ENCODE measurements at places on chromosomes 11 and 22.

GRCh38 chr22:45878901-45879551 lies 97.9 kb downstream of the WNT7B start:
- DNase-seq: no peak

GRCh38 chr11:76824980-76825725 lies 35.6 kb upstream of the ACER3 start:
- DNase-seq: peak; percentile 71

DNA sequence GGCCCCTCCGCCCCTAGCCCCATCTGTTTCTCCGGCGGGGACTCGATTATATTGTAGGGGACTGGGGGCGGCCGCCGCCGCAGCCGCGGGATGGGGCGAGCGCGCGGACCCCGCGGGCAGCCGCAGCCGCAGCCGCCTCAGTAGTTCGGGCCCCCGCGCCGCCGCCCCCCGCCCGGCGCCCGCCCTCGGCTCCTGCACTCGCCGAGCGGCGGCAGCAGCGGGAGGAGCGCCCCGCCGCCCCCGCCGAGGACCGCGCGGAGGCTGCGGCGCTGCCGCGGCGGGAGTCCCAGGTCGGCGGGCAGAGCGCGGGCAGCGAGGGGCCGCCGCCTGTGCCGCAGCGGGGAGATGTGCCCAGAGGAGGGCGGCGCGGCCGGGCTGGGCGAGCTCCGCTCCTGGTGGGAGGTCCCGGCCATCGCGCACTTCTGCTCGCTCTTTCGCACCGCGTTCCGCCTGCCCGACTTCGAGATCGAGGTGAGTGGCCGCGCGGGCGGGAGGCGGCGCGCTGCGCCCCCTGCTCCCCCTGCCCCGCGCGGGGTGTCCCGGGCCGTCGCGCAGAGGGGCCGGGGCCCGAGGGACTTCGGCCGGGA lies at the start of gene CECR2:
TSS of gene CECR2 (plus strand) at position 22 of the 587 bp plus-strand sequence. CDS start at position 346, 324 bp downstream.
- no peak for DNase-seq

- no peak for DNase-seq
Observed at GRCh38 chr22:28032861-28033260, 113.8 kb upstream of the PITPNB start.

DNA sequence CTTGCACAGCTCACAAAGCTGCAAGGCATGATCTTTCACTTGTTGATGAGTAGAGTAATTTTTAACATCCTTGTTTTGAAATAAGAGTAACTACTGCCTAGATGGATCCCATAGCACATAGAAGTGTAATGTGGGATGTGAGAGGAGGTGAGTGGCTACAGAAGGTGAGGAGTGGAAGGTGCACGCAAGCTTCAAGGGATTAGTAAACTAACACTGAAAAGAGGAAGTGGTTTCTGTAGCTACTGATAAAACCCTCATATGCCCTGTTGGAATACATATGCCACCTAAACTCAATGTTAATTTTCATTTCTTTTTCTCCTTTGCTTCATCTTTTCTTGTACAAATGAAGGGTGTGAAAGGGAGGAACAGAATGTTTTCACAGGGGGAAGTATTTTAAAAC lies 22.0 kb upstream of the CTSC start:
- no peak for DNase-seq

DNA sequence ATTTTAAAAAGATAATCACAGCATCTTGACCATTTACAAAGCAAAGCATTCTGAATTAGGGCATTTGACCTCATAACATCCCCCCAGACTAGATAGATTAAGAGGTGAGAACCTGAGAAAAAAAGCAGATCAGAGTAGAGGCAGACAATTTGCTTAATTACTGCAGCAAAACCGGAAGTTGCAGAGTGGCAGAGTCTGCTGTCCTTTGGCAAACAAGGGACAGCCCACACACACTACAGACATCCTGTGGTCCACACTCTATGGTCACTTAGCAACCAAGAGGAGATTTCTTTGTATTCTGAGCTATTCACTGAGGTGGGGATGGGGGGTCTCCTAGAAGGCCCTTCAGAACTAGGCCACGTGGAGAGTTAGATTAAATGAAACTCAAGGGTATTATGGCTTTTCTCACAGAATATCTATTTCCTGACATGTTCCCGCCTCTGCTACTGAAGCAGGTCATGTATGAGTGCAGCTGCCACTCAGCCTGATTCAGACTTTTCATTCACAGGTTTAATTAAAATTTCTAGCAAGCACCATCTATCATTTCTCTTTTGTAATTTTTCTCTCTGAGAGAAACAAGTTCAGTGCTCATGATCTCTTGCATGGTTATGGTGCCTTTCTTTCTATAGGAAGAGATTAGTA lies 48.5 kb downstream of the SVIP start:
- no peak for DNase-seq

DNA sequence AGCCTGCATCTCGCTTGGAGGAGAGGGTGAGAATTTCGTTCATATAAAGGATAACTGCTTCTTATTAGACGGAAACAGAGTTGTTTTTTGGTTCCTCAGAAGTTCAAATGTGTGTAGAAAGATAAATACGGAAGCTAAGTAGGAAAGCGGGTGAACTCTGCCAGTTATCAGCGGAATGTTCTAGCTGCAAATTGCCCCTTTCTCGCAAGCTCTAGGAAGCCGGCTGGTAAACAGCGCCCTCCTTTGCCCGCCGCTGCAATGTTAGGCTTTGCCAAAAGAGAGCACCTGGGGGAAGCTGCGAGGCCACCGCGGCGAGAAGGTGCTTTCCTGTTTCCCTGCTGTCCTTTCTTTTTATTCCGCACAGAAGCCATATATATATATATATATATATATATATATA lies 67.0 kb downstream of the IGLL5 start:
- DNase-seq: no peak

DNA sequence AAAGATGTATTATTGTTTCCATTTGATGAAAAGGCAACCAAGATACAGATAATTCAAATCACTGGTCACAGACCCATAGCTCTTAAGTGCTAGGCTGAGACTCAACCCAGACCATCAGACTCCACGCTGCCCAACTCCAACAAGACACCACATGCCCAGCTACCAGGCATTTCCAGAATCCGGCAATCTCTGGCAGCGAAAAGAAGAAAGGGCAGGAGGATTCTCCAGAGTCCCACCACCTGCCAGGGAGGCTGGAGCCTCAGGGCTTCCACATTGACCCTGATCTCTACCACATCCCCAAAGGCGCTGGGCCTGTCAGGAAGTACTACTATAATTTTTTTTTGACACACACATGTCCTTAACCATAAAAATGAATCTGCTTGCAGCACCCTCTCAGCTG lies 61.4 kb upstream of the ARFGAP3 start:
- no peak for DNase-seq

- DNase-seq: no peak
Observed at GRCh38 chr11:62411524-62411923, 7.3 kb upstream of the SCGB1A1 start.

- DNase-seq: no peak
Observed at GRCh38 chr11:2363577-2364370, 13.3 kb upstream of the CD81 start.
